AG09319 (cell line): ENCODE measurements at places on chromosomes 16 and 17.

GRCh38 chr16:57651344-57652333 is 16.5 kb upstream of the ADGRG3 start:
- DNase-seq: no peak

GRCh38 chr17:696369-696768 is 18.3 kb downstream of the VPS53 start:
- DNase-seq: no peak

DNA sequence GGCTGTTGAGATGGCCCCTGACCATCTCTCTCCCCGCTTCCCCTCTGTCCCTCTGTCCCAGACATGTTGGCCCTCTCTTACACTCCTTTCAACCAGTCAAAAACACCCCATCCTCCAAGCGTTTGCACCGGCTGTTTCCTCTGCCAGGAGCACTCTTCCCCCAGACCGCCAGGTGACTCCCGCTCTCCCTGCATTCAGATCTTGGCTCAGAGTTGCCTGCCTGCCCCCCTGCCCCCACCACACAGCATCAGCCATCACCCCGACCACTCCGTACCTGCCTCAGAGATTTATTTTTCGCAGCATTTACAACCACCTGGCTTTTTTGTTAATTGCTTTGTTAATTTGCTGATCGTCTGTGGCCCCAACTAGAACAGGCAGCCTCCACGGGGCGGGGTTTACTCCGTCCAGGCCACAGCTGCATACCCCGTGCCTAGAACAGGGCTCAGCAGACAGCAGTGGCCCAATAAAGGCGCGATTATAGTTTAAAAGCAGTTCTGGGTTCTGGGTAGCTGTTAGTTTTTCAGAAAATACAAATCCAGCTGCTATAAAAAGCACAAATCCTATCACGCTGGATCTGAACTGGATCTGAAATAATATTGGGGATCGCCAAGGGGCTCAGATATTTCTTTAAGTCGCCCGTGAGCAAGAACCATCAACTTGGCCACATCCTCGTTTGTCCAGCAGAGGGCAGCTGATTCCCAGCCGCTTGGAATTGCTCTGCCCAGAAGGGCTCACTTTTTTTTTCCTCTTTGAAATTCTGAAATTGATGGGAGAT is 173.6 kb downstream of the IRF8 start:
- DNase-seq: peak; percentile 49

DNA sequence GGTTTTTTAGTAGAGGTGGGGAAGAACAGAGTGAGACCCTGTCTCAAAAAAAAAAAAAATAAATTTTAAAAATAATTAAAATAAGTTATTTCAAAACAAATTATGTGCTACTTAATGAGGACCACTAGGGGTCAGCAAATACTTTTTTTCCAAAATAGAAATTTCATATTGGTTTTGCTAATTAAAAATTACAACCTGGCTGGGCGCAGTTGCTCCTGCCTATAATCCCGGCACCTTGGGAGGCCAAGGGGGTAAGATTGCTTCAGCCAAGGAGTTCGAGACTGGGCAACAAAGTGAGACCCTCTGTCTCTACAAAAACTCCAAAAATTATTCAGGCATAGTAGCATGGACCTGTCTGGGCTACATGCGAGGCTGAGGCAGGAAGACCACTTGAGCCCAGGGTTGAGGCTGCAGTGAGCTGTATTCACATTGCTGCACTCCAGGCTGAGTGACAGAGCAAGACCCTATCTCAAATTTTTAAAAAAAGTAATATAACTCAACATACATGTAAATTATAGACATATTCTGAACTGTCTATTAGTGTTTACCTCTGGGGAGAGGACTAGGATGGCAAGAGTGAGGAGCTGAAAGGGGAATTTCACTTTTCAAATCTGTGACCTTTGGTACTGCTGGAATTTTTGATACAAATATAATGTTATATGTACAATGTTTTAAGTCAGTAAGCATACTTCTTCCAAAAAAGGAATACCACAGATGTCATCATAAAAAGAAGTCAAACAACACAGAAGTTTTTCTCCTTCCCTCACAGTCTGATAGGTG is 8.1 kb downstream of the MEIOB start:
- peak; percentile 7 for DNase-seq

DNA sequence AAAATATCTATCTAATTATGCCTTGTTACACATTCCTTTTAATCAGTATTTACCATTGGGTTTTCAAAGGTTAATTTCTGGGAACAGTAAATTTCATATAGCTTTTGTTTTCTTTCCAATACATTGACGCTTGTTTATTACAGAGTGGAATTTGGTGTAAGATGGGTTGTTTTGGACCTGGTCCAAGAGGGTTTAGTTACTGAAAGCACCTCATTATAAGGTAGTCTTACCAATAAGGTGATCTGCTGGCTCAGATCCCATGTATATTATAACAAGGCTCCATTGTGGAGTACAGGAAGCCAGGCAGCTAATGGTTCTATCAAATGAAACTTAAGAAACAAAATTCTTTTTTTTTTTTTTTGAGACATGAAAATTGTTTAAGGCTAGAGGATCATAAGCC is 87.3 kb upstream of the NACA2 start:
- no peak for DNase-seq

DNA sequence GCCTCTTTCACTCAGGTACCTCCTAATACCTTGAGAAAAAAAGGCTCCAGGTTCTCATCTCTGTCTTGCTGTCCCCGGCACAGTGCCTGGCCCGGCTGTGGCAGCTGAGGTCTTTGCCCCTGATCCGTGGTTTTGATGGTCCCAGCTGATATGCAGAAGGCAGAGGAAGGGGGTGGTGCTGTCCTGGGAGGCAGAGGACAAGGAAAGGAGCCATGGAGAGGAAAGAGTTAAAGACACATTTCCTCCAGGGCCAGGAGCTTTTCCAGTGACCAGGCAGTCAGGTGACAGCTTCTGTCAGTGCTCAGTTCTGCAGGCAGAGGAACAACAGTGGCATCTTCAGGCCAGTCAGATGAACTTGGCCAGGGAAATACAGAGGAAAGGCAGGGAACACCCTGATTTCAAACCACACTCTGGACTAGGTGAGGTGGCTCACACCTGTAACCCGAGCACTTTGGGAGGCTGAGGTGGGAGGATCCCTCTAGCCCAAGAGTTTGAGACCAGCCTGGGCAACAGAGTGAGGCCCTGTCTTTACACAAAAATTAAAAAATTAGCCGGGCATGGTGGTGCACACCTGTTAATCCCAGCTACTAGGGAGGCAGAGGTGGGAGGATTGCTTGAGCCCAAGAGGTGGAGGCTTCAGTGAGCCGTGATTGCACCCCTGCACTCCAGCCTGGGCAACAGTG is 3.3 kb upstream of the COG1 start:
- DNase-seq: no peak

GRCh38 chr16:71426880-71427615 is 14.8 kb downstream of the TLE7 start:
- no peak for DNase-seq

DNA sequence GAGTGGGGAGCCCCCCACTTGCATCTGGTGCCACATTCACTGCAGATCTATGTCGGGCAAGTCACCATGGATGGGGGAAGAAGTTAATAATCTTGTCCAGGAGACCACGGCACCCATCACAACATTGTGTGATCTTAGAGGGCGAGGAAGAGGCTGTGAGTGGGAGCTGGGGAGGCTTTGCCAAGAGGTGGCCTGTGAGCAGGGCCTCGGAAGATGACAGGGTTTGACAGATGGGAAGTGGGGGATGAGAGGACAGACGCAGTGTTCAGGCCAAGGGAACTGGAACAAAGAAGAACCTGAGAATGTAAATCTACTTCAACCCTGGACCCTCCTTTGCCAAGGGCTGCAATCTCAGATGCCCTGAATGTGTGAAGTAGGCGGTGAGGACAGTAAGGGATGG is 12.4 kb downstream of the ACE start:
- no peak for DNase-seq

- DNase-seq: no peak
Measured at GRCh38 chr17:6912110-6913051, 80.9 kb upstream of the TEKT1 start.

DNA sequence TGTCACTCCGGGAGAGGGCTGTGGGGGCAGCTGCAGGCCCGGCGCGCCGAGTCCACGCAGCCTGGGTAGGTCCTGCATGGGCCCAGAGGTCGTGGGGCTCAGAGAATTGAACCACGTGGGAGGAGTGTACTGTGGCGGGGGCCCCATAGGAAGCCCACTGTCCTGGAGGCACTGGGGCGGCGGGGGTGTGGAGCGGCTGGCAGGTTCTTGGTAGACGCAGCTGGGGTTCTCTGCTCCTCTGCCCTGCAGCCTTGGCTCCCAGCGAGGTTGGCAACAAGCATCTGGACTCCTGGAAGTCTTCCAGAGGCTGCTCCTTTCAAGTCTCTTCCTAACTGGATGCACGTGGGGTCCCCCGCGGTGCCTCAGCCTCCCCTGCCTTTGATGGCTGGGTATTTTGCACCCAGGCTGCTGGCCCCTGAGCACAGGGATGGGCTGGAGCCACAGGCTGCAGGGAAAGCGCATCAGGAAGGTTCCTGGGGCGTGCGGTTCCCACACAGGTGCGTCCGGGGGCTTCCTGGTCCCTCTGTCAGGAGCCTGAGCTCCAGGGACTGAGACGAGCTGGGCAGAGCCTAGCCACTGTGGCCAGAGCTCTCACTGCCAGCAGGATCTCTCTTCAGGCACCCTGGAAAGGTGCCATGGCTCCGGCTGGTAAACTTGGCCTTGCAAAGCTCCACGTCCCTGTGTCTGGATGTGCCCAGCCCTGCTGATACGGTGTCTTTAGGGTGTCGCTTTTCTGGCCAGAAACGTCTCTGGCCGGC is 9.3 kb downstream of the KCTD5 start:
- no peak for DNase-seq

- no peak for DNase-seq
Measured at GRCh38 chr17:21250854-21251253, 2.4 kb downstream of the NATD1 start.

GRCh38 chr17:16945136-16945482 is 26.8 kb downstream of the TNFRSF13B start:
- no peak for DNase-seq

DNA sequence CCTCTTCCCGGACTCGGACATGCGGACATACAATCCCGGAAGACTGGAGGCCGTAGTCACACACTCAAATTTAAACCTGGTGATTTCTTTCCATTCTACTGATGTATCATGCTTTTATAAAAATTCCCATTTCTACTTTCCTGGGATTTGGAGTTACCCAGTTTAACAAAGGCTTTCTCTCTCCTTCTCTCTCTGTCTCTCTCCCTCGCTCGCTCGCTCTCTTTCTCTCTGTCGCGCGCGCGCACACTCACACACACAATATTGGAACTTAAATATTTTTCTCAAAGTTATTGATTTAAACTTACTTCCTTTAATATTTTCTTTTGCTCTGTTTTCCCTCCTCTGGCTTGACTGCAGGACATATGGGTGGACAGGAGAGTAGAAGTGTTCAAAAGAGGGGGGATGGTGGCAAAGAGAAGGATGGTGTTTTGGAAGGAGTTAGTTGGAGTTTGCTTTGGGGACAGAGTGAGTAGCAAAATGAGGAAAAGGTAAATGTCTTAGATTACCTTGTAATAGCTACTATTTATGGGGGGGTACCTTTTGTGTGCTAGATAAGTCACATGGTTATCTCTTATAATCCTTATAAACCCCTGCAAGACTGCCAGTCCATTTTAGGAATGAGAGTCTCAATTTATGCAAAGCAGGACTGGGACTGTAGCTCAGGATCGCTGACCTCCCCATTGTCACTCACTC is 878 bp upstream of the TRIM25 start:
- no peak for DNase-seq

GRCh38 chr17:17860766-17861107 is 24.0 kb upstream of the SREBF1 start:
- DNase-seq: no peak

DNA sequence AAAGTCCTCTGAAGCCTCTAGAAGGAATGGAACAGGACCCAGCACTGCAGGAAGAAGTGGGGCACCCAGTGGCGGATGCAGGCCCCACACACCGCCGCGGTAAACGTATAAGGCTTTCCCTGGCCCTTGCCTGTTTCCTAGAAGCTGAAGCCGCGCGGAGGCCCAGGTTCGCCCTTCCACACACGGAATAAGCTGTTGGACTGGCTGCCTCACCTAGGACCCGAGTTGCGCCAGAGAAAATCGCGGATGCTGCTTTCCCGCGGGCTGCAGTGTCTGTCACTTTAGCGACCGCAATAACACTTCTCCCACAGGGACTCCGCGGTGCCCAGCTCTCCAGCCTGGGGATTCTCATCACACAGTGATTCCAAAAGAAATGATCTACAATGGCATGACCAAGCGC is 1736.9 kb downstream of the TP53TG3F start:
- DNase-seq: no peak

GRCh38 chr17:27463235-27463677 is 7.0 kb downstream of the KSR1 start:
- no peak for DNase-seq

- no peak for DNase-seq
Measured at GRCh38 chr17:48406936-48407567, 23.0 kb downstream of the SKAP1 start.

DNA sequence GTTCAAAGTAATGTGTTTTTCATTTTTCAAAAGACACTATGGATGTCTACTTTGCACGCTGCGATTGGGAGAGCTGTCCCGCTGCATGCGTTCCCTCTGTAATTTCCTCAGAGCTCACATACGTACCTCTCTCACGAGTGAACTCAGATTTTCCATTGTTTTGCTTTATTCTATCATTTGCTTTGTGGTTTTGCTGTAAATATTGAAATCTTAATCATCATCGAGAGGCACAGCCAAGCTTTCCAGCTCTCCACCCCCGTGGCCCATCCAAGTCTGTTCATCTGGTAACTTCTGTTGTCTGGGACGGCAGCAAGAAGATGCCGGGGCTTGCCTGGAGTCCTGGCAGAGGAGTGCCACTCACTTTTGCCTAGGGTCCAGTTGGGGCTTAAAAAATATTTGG is 21.1 kb downstream of the TMC6 start:
- DNase-seq: peak; percentile 44

GRCh38 chr16:5776876-5777275 is 679.3 kb upstream of the EEF2KMT start:
- no peak for DNase-seq

GRCh38 chr16:78605548-78606101 is 506.2 kb downstream of the WWOX start:
- no peak for DNase-seq

DNA sequence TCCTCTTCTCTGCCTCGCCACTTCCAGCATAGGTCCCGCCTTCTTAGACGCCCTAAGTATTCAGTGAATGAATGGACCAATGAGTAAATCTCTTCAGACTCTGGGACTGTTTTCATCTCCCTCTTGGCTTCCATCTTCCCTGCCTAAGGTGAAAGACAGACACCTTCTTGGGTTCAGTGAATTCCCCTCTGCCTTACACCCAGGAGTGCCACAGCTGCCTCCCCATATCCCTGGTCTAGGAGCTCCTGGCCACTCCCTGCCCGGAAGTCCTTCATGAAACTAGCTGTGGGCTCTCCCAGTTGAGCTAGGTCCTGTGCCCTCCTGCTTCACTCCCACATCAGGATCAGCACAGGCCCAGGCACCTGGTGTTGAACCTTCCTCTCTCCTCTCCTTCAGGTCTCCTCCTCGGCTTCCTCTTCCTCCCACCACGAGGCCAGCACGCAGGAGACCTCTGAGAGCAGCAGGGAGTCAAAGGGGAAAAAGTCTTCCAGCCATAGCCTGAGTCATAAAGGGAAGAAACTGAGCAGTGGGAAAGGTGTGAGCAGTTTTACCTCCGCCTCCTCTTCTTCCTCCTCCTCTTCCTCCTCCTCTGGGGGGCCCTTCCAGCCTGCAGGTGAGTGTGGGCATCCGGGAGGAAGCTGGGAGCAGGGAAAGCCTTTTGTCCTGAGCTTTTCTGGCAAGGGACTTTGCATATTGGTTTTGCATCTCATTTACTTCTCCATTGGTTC is 10.3 kb downstream of the MLLT6 start:
- DNase-seq: no peak

GRCh38 chr16:19645557-19645981 is 72.5 kb downstream of the KNOP1 start:
- no peak for DNase-seq

- no peak for DNase-seq
Measured at GRCh38 chr16:20826039-20826566, 19.8 kb downstream of the REXO5 start.
